Putamen (tissue), 1 donor: ENCODE measurements at places on chromosomes 3 and 15.

DNA sequence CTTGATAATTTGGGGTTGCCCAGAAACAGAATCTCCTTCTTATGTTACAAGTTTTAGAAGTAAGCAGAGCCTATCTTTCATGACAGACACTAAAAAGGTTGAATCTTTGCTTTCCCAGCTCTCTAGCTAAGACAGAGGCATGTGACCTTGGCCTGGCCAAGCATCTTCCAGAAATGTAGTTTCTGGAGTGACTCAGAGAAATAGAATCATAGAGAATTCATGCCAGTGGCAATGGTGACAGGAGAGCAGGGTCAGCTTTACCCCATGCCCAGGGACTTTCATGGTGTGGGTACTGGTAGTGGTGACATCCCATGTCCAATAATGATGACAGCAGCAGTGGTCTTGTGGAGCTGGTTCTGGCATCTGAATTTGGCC, 4.0 kb upstream of the PARP6 start:
- DNase-seq = no peak

- no peak for DNase-seq
Observed at GRCh38 chr3:49005998-49006397, 1.2 kb upstream of the WDR6 start.

DNA sequence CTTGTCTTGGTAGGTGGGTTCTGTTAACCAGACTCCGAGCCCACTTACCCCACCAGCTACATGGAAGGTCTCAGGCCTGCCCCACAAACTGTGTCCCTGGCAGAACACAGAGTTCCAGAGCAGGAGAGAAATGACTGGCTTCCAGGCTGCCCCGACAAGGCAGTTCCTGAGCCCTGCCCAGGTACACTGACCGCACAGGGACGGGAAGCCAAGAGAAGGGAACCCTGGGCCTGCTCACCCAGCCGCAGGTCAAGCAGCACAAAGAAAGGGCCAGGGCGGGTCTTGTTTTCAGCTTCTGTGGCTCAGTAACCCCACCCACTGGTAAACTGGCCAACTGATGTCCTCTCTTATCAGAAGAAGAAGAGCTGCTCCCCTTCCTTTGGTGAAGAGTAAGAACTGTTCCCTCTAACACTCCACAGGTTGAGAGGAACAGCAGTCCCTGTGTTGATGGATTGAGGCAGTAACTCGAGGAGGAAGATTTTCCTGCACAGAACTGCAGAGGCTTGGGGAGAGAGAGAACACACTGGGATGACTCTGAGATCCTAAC, 68.4 kb downstream of the CRTC3 start:
- peak; percentile 67 for DNase-seq

DNA sequence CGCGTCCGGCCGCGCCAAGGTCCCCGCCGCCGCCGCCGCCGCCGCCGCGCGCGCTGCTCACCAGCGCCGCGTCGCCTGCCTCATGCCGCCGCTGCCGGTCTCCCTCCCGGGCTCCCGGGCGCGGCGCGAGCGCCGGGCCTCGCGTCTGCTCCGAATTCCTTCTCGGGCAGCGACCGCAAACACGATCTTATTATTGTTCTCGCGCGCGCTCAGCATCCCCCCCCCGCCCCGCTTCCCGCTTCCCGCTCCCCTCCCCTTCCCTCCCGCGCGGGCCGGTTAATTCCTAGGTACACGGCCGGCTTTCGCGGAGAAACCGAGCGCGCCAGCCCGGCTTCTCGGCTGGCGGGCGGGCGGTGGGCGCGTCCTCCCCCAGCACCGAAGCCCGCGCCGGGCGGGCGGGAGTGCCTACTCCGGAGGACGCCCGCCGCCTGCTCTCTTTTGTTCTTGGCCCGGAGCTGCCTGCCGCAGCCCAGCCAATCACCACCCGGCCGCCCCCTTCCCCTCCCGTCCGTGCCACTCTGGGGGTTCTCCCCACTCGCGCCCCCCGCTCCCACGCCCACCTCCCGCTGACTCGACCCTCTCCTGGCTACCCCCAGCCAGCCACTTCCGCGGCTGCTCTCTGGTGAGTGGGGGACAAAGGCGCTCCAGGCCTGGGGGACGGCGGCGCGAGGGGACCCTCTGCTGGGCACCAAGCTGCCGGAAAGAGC, at the start of gene HDGFL3:
TSS of gene HDGFL3 (minus strand) at position 164 of the 707 bp plus-strand sequence. CDS start 409 bp downstream, outside the sequence.
- peak; percentile 52 for DNase-seq

- no peak for DNase-seq
Observed at GRCh38 chr3:113234688-113235260, 23.4 kb downstream of the BOC start.

- peak; percentile 89 for DNase-seq
Observed at GRCh38 chr3:123066896-123067688, at the start of gene PDIA5. PDIA5 (plus strand) TSS chr3:123067025; CDS start chr3:123067165, 140 bp downstream.

DNA sequence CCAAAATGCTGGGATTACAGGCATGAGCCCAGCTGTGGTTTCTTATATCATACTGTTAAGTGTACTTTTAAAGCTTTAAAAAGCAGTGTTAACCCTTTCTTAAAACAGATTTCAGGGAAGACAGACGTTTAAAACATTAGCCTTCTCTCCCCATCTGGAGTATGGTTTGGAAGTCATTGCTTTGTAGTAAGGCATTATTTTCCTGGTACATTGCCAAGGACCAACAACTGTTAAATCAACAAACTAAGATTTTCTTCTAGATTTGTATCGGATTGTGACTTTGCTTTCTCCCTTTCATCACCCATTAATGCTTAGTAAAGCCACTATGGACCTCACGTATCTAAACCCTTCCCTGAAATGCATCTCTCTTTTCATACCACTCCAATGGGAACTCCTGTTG, 50.5 kb downstream of the UBE2E1 start:
- no peak for DNase-seq

- no peak for DNase-seq
Observed at GRCh38 chr3:148554367-148554766, 143.3 kb upstream of the AGTR1 start.

DNA sequence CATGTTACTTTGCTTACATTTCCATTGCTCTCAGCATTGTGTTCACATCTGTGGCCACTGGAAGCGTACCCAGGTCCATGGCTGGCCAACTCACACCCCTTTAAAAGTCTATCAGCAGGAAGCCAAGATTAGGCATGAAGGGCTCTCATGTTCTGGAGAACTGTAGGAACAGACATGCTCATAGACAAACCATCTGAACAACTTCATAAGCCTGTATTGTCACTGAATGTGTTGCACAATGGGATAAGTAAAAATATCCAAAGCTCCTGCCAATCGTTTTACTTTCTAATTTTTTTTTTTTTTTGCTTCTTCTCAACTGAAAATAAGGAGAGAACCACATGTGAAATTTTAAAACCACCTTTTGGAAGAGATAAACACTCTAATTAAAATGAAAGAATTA, 6.4 kb downstream of the RPLP1 start:
- DNase-seq = no peak

GRCh38 chr3:126061301-126062032, 22.5 kb downstream of the SLC41A3 start:
- DNase-seq = no peak

DNA sequence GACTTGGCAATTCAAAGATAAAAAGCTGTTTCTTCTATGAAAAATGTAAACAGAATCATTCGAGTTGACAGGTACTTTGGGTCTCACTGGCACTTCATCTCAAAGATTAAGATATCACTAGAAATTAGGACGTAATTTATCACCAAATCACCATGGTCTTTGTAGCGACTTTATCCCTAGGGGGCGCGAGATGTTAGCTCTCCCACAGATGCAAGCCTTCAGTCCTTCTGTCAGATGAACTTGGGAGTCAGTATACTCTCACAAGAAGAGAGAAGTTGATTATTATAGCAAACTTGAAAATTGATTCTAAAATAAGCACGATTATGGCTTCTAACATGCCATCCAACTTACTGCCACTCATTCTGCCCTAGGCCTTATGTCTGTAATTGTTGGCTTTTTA, 150.3 kb downstream of the ALCAM start:
- DNase-seq = no peak

DNA sequence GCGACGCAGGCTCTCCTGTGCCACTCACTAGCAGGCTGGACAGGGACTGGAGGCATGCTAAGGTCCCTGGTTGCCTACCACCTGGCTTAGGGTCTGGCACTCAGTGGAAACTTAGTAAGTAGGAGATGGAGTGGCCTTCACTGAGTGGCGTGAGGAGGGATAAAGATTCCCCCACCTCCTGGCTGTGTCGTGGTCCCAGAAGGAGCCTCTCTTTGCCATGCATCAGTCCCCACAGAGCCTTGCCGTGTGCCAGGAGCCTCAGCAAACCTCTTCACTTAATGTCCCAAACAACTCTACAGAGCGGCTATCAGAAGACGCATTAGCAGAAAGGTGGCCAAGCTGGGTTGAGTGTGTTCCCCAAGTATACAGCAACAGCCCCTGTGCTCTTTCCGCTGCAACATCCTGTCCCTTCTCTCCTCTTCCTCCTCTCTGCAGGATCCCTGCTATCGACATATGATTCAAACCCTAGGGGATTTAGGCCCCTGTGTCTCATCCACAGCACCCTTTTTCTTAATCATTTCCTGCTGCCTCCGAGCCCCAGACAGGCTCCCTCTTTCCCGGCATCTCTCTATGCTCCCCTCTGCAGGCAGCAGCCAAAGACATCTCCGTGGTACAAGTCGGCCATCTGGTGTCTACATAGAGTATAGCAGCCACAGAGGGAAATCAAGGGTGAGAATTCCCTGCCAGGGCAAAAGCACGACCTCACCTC, 66.7 kb downstream of the SLC6A1 start:
- peak; percentile 81 for DNase-seq

GRCh38 chr3:45776301-45776595, 20.1 kb downstream of the SLC6A20 start:
- no peak for DNase-seq

- peak; percentile 68 for DNase-seq
Observed at GRCh38 chr3:111998636-111999483, at the start of gene TAGLN3. TAGLN3 (plus strand) TSS chr3:111998922; CDS start chr3:111999423, 501 bp downstream.

DNA sequence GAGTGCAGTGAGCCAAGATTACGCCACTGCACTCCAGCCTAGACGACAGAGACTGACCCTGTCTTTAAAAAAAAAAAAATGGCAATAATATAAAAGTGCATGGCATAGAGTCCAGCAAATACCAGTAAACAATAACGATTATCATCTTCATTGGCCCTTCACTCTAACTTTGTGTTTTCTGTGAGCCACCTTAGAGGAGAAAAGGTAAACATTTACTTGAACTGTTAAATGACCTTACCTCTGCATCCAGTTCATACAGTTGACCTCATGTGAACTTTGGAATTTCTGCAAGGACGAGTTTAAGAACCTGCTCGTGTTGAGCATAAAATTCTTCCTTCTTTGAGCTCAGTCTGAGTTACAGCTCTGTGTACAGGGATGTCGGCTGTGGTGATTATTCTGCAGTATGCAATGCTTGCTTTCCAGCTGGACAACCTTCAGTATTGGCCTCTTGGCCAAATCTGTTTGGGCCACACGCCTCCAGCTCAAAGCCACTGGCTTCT, 56.6 kb downstream of the RLBP1 start:
- DNase-seq = no peak

DNA sequence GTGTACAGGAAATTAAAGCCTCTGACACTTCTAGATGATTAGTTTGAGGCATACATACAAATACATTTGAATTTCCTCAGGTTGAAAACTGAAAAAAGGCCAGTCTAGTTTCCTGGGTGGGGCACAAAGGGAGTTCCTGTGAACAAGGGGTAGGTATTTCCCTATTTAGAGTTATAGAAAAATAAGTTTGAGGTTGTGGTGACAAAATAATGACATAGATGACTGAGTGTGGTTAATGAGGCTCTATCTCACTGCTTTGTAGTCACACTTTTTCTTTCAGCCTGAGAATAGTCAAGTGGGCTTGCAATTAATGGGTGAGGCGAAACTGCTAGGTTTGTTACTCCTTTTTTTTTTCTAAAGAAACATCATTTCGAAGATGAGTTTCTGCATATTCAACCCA, 4.3 kb downstream of the SLCO3A1 start:
- DNase-seq = no peak

- DNase-seq = no peak
Observed at GRCh38 chr15:78312536-78312935, 13.1 kb upstream of the SKIC8 start.

GRCh38 chr3:105459566-105460290, 93.0 kb downstream of the ALCAM start:
- DNase-seq = no peak

DNA sequence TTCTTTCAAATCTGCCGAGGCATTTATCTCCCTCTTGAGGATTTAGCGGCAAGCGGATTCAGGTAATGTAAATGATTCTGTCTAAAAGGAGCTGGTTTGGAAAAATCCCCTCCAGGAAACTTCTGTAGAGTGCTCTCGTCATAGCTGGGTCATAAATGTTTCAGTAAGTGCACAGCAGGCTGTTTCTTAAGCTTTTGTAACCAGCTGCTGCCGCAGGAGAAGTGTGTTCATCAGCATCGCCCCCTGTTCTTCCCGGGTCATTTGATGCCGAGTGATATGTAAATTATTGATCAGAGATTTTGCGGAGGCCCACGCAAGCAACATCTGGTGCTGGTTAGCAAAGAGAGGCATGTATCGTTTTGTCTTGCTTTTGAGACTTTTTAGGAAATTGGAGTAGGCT, 53.1 kb downstream of the DNASE1L3 start:
- no peak for DNase-seq

GRCh38 chr3:52317208-52318000, 1.3 kb downstream of the DNAH1 start:
- DNase-seq = no peak

DNA sequence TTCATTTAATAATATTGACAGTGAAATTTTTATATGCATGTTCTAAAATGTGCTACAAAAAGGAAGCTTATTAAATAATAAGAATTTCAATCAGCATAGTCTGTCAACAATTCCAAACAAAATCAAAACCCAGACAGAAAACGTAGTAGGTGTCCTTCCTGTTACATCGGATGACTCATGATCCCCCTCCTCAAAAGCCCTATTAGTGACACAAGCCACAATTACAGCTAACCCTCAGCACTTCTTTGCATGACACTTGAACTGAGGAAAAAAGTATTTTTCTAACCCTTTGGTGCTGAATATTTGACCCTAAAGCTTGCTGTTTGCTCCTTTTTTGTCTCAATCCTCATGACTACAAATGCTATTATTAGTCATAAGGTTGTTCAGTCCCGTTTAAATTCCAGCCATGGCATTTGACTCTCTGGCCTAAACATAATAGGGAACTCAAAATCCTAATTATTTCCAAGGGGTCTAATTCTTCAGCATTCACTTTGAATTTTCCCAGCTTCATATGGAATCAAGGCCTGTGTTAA, 78.1 kb downstream of the COL8A1 start:
- no peak for DNase-seq

- DNase-seq = no peak
Observed at GRCh38 chr15:59268852-59269407, 62.3 kb downstream of the LDHAL6B start.

GRCh38 chr3:112389961-112390360, 57.0 kb downstream of the CD200 start:
- no peak for DNase-seq

DNA sequence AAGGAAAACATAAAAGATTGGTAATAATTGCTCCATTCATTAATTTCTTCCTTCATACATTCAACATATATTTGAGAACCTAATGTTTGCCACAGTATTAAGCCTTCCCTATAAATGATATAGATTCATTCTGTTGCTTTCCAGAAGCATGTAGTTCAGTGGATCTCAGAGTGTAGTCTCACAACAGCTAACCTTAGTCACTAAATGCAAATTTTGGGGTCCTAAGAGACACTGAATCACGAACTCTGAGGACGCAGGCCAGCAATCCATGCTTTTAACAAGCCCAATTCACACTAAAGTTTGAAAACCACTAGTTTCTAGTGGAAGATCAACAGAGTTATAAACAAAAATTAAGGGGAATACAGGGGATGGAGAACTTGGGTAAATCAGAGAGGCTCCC, 7.2 kb upstream of the AQR start:
- DNase-seq = no peak

GRCh38 chr3:58242340-58242739, 4.7 kb downstream of the ABHD6 start:
- no peak for DNase-seq
